Activated CD4-positive, alpha-beta T cell treated with anti-CD3 and anti-CD28 coated beads, Interleukin-2, amount 50 U/mL, for 48 hours (primary cell): ENCODE measurements at places on chromosomes 7 and 10.

DNA sequence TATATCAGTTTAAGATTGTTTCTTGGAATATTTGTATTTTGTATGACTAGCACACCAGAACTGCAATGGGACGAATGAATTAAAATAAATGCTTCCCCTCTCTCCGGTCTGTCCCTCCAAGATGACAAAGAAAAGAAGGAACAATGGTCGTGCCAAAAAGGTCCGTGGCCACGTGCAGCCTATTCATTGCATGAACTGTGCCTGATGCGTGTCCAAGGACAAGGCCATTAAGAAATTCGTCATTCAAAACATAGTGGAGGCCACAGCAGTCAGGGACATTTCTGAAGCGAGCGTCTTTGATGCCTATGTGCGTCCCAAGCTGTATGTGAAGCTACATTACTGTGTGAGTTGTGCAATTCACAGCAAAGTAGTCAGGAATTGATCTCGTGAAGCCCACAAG is 17.2 kb upstream of the PAPSS2 start:
- DNase-seq, result no peak

GRCh38 chr7:44060091-44060947 is 5.0 kb downstream of the PGAM2 start:
- DNase-seq, result no peak

DNA sequence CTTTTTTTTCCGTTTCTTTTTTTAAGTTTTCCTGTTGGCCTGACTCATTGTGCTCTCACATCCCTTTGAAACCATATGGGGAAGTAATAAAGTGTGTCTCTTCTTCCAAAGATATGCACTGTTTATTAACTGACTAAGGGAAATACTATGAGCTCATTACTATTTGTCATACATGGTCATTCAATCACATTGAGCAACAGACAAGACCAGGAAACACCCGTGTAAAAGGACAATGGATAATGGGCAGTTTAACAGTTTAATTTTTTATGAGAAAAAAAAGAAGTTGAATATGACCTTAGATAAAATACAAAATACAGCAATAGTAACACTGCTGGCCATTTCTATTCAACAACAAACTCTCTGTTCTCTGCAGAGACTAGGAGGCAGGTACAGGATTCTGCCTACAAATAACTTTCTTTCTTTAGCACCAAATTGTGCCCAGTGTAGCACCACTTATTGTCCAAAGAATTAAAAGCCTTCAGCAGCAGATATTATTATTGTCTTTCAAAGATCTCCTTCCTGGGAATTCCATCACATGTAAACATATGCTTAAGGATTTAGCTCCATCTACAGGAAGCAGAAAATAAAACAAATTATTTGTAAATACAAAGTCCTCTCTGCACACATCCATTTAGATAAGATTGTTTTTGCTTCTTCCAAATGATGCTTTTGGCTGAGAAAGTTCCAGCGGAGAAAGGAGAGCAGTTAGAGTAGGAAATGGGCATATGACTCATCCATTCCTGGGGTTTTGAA is 55.0 kb upstream of the AKR1E2 start:
- no peak for DNase-seq

GRCh38 chr7:99898836-99899235 is 20.5 kb downstream of the TRIM4 start:
- no peak for DNase-seq

DNA sequence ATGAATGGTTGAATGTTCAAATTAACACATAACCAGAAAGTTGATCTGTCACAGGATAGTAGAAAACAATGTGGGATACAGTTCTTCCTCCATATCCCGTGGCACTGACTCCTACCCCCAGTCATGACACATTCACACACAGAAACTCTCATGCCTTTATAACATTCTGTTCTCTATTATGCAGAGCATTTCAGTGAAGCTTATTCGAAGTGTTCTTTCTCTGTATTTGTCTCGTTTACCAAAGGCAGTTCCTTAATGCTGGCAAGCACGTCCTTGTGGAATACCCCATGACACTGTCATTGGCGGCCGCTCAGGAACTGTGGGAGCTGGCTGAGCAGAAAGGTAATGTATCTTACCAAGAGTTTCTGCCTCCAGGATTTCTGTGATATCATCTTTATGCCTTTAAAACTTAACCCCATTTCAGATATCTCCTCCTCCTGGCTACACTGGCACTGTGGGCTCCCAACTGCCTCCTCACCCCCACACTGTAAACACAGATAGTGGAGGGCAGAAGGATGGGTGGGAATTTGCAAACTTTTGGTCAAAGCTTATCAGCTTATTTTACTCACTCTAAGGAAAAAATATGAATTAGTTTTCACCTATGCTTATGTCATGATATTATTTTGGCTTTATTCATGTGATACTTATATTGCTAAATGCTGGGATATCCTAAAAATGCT is 34.1 kb downstream of the BLVRA start:
- DNase-seq, result no peak

GRCh38 chr7:41969561-41970105 is 266.7 kb upstream of the INHBA start:
- no peak for DNase-seq

DNA sequence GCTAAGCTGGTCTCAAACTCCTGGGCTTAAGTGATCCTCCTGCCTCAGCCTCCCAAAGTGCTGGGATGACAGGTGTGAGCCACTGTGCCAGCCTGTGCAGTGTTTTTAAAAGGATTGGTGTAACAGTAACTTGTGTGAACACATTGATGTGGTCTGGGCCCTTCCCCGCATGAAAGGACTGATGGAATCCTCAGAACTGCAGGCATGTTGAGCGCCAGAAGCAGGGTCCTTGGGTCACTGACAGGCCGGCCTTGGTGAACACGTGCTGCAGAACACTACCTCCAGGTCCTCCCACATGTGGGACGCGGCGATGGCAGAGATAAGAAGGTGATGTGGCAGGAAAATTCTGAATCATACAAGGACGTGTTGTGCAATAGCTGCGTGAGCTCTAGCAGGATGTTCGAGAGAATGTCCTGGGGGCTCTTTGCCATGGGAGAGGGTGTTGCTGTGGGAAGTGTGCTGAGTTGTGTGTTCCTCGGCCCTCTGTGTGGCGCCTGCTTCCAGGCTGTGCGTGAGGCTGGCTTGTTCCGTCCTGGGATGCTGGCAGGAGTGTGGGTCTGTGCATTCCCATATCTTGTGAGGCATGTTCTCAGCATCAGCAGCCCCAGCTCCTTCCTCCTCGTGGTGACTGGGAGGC is 68.2 kb downstream of the DNAJB6 start:
- DNase-seq, result peak; percentile 66

DNA sequence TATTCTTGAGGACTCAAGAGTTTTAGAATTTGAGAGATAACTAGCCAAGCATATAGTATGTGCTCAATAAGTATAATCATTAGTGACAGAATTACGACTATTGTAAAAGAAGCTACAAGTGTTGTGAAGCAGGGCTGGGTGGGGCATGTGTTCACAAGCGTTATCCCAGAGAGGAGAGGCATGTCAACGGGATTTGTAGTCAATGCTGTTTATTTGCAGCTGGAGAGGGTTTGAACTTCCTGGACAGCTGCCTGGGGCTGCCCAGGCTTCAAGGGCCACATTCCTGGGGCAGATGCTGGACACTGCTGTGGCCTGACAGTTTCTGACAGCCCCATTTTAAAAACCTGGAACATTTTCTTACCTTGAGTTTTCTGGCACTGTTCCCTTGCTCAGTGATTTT is 36.9 kb upstream of the CDHR3 start:
- no peak for DNase-seq

GRCh38 chr7:87767827-87768226 is 108.3 kb downstream of the SLC25A40 start:
- no peak for DNase-seq

DNA sequence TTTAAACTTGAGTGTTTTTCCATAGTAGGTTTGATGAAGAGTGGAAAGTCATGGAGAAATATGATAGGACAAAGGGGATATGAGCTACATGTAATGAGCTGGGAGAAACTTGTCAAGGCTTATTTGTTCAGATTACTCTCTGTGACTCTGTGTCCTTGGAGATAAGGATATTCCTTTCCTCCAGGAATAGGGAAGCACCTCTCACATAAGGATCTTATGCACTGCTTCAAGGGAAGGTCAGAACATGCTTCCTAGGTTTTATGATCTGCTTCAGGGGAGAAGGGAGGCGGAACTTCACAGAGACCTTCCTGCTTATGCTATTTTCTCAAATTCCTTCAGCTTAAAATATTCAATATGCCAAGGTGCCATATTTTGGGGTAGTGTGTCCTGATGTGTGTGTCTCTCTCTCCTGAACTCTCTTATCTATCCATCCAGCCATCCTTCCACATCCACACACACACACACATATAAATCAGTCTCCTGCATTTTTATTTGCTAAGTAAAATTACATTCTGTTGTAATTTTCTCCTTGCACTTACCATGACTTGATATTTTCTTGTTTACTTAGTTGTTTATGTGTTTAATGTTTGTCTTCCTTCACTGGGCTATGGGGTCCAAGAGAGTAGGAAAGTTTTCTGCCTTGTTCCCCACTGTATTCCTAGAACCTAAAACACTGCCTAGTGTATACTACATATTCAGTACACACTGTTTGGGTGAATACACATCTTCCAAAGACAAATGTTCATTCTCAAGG is 26.4 kb downstream of the ARL4A start:
- DNase-seq, result no peak

DNA sequence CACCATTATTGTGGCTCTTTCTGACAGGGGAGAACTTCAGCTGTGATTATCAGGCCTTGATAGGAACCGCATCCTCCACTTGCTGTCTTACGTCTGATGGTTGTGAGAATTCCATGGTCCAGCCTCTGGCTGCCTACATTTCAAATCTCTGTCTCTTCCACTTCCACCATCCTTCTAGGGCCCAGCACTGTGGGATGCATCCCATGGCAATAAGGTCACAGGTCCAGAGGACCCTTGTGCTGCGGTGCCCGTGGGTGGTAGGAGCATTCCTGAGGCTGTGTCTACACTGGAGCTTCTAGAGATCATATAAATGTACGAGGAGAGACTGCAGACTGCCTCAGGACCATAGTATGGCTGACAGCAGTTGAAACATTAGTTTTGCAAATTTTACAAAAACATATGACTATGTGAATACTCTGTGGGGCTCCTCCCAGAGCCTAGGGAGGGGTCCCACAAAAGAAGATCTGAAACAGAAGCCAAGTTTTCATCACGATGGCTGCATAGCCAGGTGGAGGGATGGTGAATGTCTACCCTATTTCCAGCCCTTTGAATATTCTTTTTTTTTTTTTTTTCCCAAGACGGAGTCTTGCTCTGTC is 11.8 kb downstream of the CALML3 start:
- DNase-seq, result no peak

DNA sequence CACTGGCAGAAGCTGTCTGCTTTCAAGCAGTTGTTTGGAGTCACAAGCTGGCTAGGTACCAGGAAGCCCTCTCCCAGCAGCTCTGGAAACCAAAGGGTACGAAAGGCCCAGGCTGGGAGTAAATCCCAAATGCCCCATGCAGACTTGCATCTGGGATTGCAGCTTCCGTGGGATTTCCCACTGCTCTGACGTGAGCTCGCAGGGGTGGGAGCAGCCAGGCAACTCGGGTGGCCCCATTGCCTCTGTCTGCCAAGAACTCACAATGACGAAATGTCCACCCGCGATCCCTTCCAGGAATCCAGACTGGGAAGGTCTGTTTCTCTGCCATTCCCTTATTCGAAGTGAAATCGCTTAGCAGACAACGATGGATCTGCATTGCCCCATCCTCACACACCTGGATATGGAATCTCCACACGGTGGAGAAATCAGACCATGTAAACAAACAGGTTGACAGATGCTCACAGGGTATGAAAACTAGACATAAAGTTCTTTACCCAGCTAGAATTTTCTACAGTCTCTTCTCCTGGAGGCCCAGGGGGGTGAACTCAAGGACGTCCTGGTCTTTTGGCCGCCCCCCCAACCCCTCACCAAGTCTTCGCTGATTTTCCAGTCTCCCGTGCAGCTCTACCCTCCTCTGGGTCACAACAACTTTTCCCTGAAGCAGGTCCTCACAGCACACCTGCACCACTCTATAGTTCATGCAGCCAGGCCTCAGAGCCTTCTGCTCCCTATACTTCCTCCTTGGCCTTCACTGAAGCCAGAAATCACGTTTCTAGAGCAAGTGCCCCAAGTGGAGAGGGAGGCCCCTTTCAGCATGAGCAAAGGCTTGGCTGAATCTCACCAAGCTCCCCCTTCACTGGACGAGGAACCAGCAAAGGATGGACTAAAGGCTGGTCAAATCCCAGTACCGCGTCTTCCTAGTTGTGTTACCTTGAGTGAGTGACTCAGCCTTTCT is 20.0 kb downstream of the SH3PXD2A start:
- no peak for DNase-seq

DNA sequence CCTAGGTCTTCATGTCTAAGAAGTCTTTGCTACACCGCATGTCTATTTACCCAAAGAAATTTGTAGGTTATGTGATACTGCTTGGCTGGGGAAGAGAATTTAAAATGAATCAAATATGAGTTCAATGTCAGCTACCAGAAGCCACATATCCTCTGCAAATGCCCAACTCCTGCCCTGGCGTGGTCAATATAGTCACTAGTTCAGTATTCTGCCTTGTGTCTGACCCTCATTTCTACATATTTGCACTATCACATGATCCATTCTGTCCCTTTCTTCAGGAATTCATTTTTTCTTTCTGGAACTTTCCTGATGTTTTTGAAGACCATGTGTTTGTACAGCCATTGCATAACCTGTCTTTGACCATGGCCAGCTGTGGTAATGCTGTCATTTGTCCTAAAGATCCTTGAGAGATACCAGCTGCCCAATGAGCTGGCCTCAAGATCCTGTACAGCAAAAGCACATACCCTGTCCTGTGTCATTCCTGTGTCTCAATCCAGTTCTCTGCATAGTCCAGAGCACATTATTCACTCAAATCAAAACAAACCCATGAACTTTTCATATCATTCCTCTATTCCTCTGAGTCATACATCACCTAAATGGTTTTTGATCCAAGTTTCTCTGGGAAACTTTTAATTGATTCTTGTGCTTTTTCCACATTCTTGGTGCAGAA is 524.5 kb downstream of the PARD3 start:
- DNase-seq, result no peak

- DNase-seq, result no peak
Observed at GRCh38 chr7:87156709-87157108, 4.5 kb downstream of the DMTF1 start.

- DNase-seq, result no peak
Observed at GRCh38 chr10:102085336-102085735, 20.2 kb downstream of the HPS6 start.

- no peak for DNase-seq
Observed at GRCh38 chr10:122468926-122469781, 7.8 kb downstream of the HTRA1 start.
